BJ (cell line): ENCODE measurements at places on chromosomes 6 and 20. TPM values are rescaled to one million over a fixed set of nuclear protein-coding genes. Genes with fewer than 3 reads are reported as not detected.

The PLCB4 gene
- polyA plus RNA-seq: 8.8 and 19.0 TPM in 2 replicates

The C2 gene
- polyA plus RNA-seq: 0.74 and 1.2 TPM in 2 replicates

The ATP9A gene
- 23.2 and 26.0 TPM in 2 replicates for polyA plus RNA-seq

GRCh38 chr6:27809939-27810767, 102.0 kb downstream of the OR2B2 start:
- peak; percentile 92 for DNase-seq

The ZSCAN23 gene
- 1.8 and 2.3 TPM in 2 replicates for polyA plus RNA-seq

- DNase-seq: no peak
These were observed 3.6 kb downstream of the KIAA1755 start for GRCh38 chr20:38256966-38257365.

DNA sequence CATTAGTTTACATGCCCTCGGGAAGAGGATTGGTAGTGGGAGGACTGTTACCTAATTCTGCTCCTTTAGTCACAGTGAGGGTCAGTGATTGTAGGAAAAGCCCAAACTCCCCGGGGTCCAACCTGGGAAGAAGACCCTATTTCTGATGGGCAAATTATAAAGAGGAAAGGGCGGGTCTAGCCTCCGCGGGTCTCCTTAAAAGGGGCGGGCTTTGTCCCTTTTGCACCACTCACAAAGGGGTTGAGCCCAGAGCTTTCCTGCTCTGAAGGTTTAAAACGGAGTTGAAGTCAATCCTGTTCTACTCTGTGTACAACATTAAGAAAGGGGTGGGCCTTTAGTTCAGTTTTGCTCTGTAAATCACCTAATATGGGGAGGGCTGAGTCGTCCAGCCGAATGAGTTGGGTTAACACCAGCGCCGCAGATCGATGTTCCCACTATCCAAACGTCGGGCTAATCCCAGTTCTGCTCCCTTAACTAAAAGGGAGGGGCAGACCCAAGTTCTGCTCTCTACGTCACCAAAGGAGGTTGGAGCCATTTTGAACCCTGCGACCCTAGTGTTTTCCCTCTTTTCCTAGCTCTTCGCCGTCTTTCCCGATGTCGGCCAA, 920 bp upstream of the RNF5 start:
- DNase-seq: no peak

The ASIP gene
- polyA plus RNA-seq: not detected in 2 replicates

GRCh38 chr6:160217863-160218262, 40.8 kb downstream of the SLC22A2 start:
- no peak for DNase-seq

- DNase-seq: peak; percentile 66
These were observed 135.1 kb downstream of the TBXT start for GRCh38 chr6:166032366-166033200.

GRCh38 chr20:14830466-14830865, 493.1 kb upstream of the FLRT3 start:
- no peak for DNase-seq

- no peak for DNase-seq
These were observed 2.5 kb upstream of the HEY2 start for GRCh38 chr6:125746731-125747588.

DNA sequence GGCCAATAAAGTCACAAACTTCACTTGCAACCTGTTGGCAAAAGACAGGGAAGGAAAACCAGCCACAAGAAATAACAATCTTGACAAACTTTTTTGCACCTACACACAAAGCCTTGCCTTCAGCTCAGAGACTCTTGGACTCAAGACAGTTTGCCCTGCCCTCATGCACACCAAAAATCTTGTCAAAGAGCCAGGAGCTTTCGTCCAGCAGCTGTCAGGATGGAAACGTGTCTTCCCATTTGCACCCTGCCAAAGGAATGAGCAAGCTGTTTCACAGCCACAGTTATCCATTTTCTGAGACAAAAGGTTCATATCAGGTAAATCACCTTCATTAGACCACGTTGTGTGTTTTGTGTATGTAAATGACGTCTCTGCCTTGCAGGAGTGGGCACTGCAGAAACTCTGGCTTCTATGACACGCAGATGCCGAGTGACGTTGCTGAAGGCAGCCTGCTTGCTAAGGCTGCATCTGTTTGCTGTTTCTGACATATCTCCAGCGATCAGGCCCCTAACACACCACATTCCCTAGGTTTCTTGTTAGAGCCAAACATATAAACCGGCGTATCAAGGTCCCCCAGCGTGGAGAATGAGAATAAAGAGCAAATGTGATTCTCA, 193.4 kb downstream of the SYNDIG1 start:
- DNase-seq: no peak
